Stimulated activated CD8-positive, alpha-beta memory T cell treated with anti-CD3 and anti-CD28 coated beads, Interleukin-2, amount 100 ng/mL, for 48 hours (primary cell): ENCODE measurements at places on chromosomes 2 and 18.
A peak's percentile ranks its signal among the peaks of the same experiment; 100 is the strongest.

DNA sequence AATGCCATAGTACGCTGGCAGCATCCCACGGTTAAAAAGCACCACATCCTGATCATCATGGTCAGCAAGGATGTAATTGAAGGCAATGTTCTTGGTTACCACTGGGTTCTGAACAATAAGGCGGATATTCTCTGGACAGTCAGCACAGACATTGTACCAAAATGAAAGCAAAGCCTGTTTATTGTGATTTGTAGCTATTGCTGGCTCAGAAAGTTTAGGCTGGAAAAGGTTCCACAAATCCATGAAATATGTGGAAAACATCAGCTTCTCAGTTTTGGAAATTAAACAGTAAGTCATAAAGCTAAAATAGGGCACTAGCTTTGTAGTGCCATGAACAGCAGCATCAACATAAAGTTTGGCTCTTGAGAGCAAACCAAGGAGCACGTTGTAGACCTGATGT, 52.2 kb downstream of the C2orf74 start:
- DNase-seq, result no peak

DNA sequence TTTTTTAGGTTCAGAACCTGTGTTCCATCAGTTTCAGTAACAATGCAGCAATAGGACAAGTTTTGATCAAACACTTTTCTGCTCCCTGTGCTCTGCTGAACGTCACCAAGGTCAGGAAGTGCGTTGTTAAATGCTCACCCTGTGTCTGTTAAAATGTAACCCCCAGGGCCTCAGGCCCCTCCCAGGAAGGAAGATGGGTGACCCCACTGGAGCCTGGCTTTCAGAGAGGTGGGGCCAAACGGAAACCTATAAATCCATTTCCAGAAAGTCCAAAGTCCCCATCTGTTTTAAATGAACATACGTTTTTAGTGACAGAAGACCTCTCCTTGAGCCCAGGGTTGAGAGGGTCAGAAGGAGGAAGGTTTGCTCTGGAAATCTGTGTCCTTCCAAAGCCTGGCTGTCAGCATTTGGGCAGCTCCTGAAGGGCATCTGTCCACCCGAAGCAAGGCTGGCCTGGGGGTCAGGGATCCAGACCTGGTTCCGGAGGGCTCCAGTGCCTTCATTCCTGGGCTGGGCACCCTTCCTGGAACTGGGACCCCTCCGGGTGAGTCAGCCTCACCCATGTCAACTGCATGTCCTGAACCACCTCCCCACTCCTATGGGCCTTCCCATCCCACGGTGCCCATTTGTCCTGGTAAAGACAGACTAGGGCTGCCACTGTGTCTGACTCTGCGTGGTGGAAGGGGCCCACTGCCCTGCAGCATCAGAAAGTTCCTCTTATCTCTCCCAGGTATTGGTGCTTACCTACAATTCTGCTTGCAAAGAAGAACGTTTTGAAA, 117.4 kb upstream of the COPS8 start:
- no peak for DNase-seq

GRCh38 chr2:63034526-63034925, 16.1 kb upstream of the OTX1 start:
- no peak for DNase-seq

- DNase-seq, result no peak
Observed at GRCh38 chr18:74840492-74841167, 243.0 kb downstream of the ZNF407 start.

DNA sequence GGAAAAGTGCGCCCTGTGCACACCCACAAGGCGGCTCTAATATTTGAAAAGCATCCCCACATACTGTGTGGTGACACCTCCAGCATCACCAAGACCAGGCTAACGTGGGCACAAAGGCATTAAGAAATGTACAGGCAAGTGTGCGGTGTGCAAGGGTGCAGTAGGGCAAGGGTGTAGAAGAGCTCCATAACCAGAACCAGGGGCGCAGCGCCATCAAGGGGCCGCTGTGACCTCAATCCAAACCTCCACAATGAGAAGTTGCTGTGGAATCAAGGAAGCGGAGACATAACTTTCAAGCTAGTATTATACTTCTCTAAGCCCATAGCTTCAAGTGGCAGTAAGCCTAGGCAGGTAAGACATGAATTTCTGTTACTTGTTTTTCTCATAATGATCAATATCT, 13.0 kb downstream of the L3MBTL4 start:
- DNase-seq, result no peak

GRCh38 chr2:208189810-208190503, at the start of gene C2orf80:
Gene C2orf80, minus strand, starts transcription at chr2:208190030. Its CDS starts 3,044 bp downstream, at chr2:208186986.
- DNase-seq, result no peak

DNA sequence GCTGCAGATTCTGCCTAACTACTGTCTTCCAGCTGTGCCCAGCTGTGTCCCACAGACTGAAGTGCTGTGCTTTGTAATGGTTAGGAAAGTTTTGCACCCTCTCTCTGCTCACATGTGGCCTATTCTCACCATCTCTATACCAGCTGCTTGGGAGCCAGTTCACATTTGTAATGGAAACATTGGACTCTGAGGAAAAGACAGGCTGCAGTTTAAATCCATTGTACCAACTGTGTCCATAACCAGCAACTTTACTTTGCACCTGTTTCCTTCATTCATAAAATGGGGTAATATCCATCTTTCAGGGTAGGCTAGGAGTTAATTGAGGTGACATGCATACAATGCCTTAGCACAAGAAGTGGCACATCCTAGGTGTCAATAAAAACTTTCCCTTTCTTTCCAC, 344.0 kb downstream of the TNS1 start:
- DNase-seq, result no peak

DNA sequence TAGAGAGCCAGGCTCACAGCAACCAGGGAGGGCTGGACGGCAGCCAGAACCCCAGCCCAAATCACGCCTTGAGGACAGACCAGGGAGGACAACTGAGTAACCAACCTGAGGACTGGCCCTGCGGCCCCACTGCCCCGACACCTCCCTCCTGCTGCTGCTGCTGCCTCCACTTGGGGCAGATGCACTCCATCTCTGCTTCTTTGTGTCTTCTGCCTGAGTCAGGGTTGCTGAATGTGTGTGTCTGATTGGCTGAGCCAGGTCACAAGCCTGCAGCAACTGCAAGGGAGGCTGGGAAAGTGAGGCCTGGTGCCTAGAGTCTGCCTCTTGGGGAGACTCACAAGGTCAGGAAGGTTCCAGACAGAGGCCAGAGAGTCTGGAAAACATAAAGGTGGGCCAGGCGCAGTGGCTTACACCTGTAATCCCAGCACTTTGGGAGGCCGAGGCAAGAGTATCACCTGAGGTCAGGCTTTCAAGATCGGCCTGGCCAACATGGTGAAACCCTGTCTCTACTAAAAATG, 83.4 kb downstream of the ZFP36L2 start:
- no peak for DNase-seq

- DNase-seq, result no peak
Observed at GRCh38 chr2:47272905-47273758, 118.0 kb upstream of the STPG4 start.

- no peak for DNase-seq
Observed at GRCh38 chr18:34114996-34115395, 109.7 kb downstream of the NOL4 start.

GRCh38 chr2:235319095-235319494, 174.7 kb upstream of the AGAP1 start:
- DNase-seq, result no peak

DNA sequence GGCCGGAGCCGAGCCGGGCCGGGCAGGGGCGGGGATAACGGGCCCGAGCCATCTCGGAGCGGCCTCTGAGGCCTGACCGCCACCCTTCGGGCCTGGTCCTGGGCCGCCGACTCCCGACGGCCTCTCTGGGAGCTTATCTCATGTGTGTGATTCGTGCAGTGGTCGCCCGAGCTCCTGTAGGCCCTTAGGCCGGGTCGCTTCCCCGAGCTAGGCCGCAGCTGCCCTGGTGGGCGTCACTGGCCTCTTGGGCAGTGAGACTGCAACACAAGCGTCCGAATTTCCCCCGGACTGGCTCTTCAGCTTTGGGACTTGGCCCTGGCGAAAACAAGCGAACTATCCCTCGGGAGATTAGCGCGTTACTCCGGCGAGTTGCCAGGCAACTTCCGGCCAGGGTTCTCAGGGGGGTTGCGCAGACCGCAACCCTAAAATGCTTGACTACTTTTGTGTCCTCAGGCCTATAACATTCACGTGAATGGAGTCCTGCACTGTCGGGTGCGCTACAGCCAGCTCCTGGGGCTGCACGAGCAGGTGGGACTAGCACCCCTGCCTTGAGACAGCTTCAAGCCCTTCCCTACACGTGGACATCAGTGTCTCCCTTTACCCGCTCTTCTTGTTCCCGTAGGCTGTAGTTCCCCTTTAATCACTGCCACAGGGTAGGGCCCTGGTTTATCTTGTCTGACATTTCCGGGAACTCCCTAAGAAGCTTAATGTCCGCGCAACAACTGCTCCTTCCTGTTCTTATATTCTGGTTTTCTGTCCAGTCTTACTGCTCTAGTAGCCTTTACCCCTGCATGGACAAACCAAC, 602 bp downstream of the SNX17 start:
- DNase-seq, result no peak

- DNase-seq, result peak; percentile 47
Observed at GRCh38 chr2:10407841-10408648, 40.1 kb downstream of the ODC1 start.
